ENCODE measurements at places on chromosomes 2 and 18. TPM values are rescaled to one million over a fixed set of nuclear protein-coding genes. Genes with fewer than 3 reads are reported as not detected.

- no peaks in the 10 kb centered on the region for H3K4me1 ChIP-seq
- DNase-seq: no peak
- H3K4me3 ChIP-seq: no peak overlapping the region
- no peak overlapping the region for H3K27ac ChIP-seq
These were observed 321.5 kb downstream of the GALNT13 start for GRCh38 chr2:154193246-154193645.

DNA sequence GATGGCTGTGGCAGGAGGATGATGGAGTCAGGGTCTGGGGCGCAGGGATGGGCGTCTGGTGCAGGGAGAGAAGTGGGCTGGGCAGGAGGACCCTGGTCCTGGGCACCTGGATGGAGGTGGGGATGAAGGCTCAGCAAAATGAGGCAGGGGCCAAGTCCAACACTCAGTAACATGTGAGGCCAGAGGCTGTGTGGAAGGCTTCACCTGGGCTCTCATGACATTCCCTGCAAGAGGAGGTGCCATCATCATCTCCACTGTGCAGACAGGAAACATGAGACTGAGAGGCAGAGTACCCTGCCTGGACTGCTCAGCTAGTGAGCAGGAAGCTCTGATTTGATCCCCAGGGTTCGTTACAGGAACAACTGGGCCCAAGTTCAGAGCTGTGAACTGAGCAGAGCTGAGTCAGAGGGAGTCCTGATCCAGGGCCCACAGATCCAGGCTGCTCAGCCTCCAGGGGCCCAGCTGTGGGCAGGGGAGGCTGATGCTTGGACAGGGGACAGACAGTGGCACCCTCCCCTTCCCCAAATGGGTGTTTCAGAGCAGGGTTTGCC is 36.9 kb downstream of the HJURP start:
- DNase-seq: peak; percentile 42
- H3K27me3 ChIP-seq: no peaks in the 10 kb centered on the region
- no peaks in the 10 kb centered on the region for H3K36me3 ChIP-seq
- no peak overlapping the region for H3K27ac ChIP-seq
- no peaks in the 10 kb centered on the region for H3K4me1 ChIP-seq

- H3K27ac ChIP-seq: no peak overlapping the region
- H3K4me3 ChIP-seq: no peak overlapping the region
- no peaks in the 10 kb centered on the region for H3K36me3 ChIP-seq
- DNase-seq: no peak
These were observed 11.0 kb downstream of the CYP1B1 start for GRCh38 chr2:38064801-38065501.

DNA sequence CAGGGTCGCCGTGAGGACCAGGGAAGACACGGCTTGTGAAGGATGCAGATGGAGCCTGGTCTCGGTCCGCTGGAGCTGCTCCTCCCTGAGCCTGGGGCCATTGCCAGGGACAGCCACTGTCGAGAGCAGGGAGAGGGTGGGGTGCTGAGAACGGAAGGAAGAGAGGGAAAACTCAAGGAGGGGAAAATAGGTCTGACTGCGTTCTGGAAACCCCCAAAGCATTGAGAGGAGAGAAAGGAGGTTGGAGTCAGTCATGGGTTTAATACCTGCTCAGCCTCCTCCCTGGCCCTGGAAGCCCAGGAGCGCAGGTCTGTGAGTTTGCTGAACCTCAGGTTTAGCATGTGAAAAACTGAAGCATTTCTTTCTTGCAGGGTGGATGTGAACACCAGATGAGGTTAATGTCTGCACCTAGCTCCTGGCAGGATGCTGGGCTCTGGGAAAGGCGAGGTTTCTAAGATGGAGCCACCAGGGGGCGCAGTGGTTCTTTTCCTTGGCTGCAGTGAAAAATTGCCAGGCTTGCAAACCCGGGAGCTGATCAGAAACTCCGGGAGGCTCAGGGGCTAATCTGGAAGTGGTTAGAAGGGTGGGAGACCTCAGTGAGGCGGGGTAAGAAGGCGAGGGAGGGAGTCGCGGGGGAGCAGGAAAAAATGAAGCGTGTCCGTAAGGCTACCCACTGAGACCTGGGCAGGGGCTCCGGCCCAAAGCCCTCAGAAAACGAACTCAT is 33.6 kb upstream of the RNF149 start:
- H3K4me1 ChIP-seq: no peaks in the 10 kb centered on the region
- peak; percentile 88 for DNase-seq
- no peak overlapping the region for H3K27ac ChIP-seq
- no peaks in the 10 kb centered on the region for H3K27me3 ChIP-seq

GRCh38 chr2:227534714-227535113 is 62.8 kb downstream of the AGFG1 start:
- H3K4me1 ChIP-seq: no peaks in the 10 kb centered on the region
- DNase-seq: no peak
- H3K27me3 ChIP-seq: no peaks in the 10 kb centered on the region
- H3K4me3 ChIP-seq: no peak overlapping the region

DNA sequence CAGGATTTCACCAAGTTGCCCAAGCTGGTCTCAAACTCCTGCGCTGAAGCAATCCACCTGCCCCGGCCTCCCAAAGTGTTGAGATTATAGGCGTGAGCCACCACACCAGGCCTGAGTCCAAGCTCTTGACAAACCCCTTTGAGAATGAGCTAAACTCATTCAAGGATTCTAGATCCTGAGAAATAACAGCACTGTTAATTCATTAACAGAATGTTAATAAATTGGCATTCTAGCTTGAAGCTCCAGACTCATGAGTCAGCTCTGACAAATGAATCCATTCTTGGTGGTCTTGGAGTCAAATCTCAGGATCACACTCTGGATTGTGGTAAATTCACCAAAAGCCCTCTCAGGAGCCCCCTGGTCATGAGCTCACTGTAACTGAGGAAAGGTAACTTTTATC is 1.8 kb downstream of the NARS1 start:
- peaks cover 27% of the 10 kb centered on the region for H3K4me1 ChIP-seq
- no peak overlapping the region for H3K27ac ChIP-seq
- no peak for DNase-seq
- H3K4me3 ChIP-seq: no peak overlapping the region
- no peaks in the 10 kb centered on the region for H3K27me3 ChIP-seq

DNA sequence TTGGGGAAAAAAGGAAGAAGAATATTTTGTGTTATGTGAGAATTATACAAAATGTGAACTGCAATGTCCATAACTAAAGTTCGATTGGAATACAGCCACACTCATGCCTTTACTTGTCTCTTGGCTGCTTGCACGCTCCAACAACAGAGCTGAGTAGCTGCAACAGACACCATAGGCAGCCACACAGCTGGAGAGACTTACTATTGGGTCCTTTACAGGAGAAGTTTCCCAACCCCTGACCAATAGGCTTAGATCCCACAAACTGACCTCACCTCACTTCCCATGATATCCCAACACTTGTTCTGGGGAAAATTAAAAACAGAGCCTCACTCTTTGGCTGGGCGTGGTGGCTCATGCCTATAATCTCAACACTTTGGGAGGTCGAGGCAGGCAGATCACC is 213.8 kb downstream of the SH3BP4 start:
- peaks cover 7% of the 10 kb centered on the region for H3K4me1 ChIP-seq
- no peak overlapping the region for H3K4me3 ChIP-seq
- no peak for DNase-seq
- no peak overlapping the region for H3K27ac ChIP-seq

DNA sequence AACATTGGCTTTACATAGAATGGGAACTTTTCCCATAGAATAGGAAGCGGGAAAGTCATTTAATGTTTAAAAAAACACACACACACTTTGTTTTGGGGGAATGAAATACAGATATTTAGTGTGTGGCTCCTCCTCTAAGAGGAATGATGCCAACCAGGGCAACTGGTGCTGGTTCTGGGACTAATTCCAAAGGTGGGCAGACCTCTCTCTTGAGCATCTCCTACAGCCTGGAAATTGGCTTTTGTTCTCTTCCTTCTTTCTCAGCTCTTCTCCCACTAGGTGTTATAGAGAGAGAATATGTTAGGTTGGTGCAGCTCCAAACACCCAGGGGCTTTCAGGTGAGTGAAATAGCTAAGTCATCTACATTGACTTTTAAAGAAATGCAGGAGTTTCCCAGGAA is 190.1 kb downstream of the RAD51AP2 start:
- H3K27me3 ChIP-seq: no peaks in the 10 kb centered on the region
- H3K4me1 ChIP-seq: no peaks in the 10 kb centered on the region
- DNase-seq: no peak
- H3K4me3 ChIP-seq: no peak overlapping the region

- H3K27me3 ChIP-seq: no peaks in the 10 kb centered on the region
- H3K36me3 ChIP-seq: no peaks in the 10 kb centered on the region
- peak overlapping the region; percentile 84 for H3K27ac ChIP-seq
- peaks cover 29% of the 10 kb centered on the region for H3K4me1 ChIP-seq
- H3K4me3 ChIP-seq: peak overlapping the region; percentile 35
These were observed 169.1 kb upstream of the KLF7 start for GRCh38 chr2:207334624-207335371.

GRCh38 chr2:17798338-17798737 is 17.9 kb upstream of the MSGN1 start:
- H3K4me1 ChIP-seq: no peaks in the 10 kb centered on the region
- H3K27me3 ChIP-seq: no peaks in the 10 kb centered on the region
- no peak for DNase-seq
- H3K27ac ChIP-seq: no peak overlapping the region
- H3K36me3 ChIP-seq: no peaks in the 10 kb centered on the region

- H3K4me1 ChIP-seq: peaks cover 11% of the 10 kb centered on the region
- DNase-seq: no peak
- no peak overlapping the region for H3K4me3 ChIP-seq
- H3K36me3 ChIP-seq: no peaks in the 10 kb centered on the region
- no peak overlapping the region for H3K27ac ChIP-seq
These were observed 240.5 kb downstream of the BCL2 start for GRCh38 chr18:63079114-63079513.

DNA sequence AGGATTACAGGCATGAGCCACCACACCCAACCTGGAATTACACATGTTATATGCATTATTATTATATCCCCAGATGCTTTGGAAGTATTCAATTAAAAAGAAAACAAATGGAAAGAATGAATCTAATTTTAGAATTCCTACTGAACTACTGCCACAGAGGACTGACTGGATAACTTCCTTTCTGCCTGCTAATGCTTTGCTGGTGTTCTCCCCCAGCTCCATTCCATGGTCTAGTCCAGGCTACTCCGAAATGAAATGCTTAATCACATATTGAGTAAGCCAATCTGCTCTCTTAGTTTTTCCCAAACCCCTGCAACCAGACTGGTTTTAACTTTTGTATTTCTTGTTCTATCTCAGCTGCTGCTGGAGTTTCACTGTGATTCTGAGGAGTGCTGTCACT is 519.1 kb downstream of the SOX11 start:
- no peak for DNase-seq
- no peak overlapping the region for H3K27ac ChIP-seq
- H3K36me3 ChIP-seq: no peaks in the 10 kb centered on the region
- H3K4me3 ChIP-seq: no peak overlapping the region
- H3K27me3 ChIP-seq: no peaks in the 10 kb centered on the region

DNA sequence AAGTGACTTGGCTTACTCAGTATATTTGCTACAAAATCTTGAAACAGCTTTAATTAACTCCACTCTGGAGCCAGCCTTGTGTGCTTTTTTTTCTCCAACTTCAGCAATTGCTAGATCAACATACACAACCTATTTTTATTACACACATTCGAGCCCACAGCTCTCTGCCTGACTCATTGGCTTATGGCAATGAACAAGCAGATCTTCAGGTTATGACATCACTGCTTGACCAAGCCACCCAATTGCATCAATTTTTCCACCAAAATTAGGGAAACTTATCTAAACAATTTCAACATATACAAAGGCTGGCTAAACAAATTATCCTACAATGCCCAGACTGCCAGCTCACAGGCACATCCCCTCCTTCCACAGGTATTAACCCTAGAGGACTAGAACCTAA is 39.6 kb upstream of the PDK1 start:
- no peak for DNase-seq
- H3K27ac ChIP-seq: no peak overlapping the region
- no peaks in the 10 kb centered on the region for H3K27me3 ChIP-seq
- no peaks in the 10 kb centered on the region for H3K4me1 ChIP-seq
- H3K36me3 ChIP-seq: no peaks in the 10 kb centered on the region

DNA sequence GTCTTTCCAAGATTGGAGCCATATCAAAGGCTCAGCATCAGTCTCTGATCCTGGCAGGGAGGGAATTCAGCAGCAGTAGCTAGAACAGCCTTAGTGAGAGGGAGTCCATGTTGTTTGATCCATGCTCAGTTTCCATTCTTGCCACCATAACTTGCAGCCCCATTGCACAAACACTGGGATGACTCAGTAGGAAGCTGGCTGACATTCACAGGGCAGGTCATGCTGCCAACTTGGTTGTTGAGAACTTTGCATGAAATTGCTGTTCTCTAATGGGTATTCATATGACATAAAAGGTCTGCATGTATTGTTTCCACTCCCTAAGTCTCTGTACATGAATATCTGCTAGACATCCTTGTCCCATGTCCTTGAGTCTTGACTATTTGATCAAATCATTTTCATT is 29.9 kb upstream of the STAT4 start:
- no peak overlapping the region for H3K27ac ChIP-seq
- peaks cover 19% of the 10 kb centered on the region for H3K4me1 ChIP-seq

- DNase-seq: no peak
- peaks cover 7% of the 10 kb centered on the region for H3K4me1 ChIP-seq
- no peaks in the 10 kb centered on the region for H3K36me3 ChIP-seq
- H3K27ac ChIP-seq: no peak overlapping the region
- H3K4me3 ChIP-seq: no peak overlapping the region
These were observed 21.7 kb downstream of the TNP1 start for GRCh38 chr2:216838151-216838550.

DNA sequence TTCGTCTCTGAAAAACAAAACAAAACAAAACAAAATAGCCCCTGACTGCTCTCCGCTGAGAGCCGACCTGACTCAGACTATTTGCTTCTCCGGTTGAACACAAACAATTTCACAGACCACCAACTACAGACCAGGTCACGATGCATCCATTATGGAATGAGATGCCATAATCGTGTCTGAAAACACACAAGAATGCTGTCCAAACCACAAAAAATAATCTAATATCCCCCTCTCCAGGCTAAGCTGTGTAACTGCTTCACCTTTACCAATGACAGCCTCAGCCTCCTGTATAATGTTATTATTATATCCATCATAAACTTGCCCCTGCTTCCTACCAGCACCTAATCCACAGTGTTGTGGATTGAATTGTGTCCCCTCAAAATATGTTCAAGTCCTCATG is 114.7 kb downstream of the DNAH6 start:
- no peak for DNase-seq
- H3K4me3 ChIP-seq: no peak overlapping the region
- H3K27me3 ChIP-seq: no peaks in the 10 kb centered on the region
- H3K4me1 ChIP-seq: no peaks in the 10 kb centered on the region

- H3K36me3 ChIP-seq: no peaks in the 10 kb centered on the region
- DNase-seq: no peak
- H3K4me3 ChIP-seq: no peak overlapping the region
- H3K4me1 ChIP-seq: no peaks in the 10 kb centered on the region
- H3K27ac ChIP-seq: no peak overlapping the region
These were observed 97.9 kb downstream of the PIEZO2 start for GRCh38 chr18:11051462-11051861.

- no peaks in the 10 kb centered on the region for H3K27me3 ChIP-seq
- peak overlapping the region; percentile 64 for H3K27ac ChIP-seq
- peaks cover 23% of the 10 kb centered on the region for H3K4me1 ChIP-seq
These were observed 15.6 kb upstream of the RMND5A start for GRCh38 chr2:86704459-86704971.

Gene ZAP70
- 1.1 TPM for total RNA-seq

Gene EHBP1
- 116 TPM for total RNA-seq

Gene NAT8
- total RNA-seq: not detected

Gene ITPRIPL1
- 2.6 TPM for total RNA-seq

Gene BUB1
- 2.7 TPM for total RNA-seq
